ENCODE measurements at places on chromosomes 2 and 18.
A peak's percentile ranks its signal among the peaks of the same experiment; 100 is the strongest.

DNA sequence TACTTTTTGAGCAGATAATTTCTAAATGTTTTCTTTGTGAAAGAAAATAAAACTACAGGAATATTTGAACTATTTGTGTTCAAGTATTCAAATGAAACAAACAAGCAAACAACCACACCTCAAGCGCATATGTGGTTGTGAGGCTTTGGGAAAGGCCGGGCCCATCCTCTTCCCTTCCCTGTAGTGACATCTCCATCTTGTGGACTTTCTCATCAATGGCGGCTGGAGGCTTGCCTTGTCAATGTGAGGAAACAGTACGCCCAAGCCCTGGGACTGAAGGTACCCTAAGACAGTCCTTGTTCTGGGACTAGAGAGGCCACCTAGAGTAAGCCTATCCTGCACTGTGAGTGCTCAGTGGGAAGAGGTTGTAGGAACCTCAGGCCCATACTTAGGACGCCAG is 166.8 kb downstream of the TPGS2 start:
- no peak for DNase-seq

GRCh38 chr2:28424799-28425463 is 32.3 kb downstream of the FOSL2 start:
- peak; percentile 40 for DNase-seq

- no peak for DNase-seq
Measured at GRCh38 chr2:74048843-74049519, 64.3 kb downstream of the TET3 start.

- DNase-seq: no peak
Measured at GRCh38 chr2:69549421-69549820, 94.1 kb downstream of the AAK1 start.

GRCh38 chr2:85907671-85908157 is 18.9 kb upstream of the ST3GAL5 start:
- no peak for DNase-seq

DNA sequence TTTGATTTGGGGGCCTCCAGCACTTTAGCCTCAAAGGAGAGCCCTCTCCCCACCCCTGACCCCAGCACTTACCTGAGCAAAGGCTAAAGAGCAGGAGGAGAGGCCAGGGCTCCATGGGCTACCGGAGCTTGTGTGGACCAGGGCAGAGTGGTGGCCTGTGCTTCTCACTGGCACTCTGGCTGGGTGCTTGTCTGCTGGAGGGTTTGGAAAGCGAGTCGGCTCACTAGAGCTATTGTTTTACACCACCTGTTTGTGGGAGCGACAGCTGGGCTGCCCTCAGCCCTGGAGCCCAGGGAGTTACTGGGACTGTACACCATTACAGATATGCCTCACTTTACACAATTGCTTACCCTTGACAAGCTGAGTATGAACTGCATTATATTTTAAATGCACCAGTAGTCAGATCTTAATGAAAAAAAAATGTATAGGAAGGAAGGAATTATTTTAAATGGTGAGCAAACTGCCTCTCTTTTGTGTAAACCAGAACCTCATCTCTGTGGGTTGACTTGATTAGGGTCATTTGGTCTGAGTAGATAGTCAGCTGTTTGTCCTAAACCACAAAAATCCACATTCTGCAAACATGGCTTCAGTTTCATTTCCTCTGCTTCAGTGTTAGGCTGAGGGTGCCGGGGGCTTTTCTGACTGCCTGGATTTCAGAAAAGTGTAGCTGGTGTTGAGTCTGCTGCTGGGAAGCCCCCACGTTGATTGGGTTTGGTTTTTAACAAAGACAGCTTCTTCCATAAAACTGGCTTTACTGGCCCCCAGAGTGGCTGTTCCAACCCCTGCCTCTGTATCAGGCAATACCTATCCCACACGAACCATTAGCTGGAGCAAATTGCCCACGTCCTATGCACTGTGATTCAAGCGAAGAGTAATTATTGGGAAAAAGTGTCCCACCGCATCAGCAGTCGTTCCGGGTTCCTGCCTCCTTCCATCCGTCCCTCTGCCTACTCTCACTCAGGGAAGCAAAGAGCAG is at the start of gene CHRNA1:
CHRNA1 (minus strand) TSS at position 193 of the 976 bp plus-strand sequence; CDS start at position 115, 78 bp downstream.
- no peak for DNase-seq

- no peak for DNase-seq
Measured at GRCh38 chr18:57649556-57650500, 28.2 kb upstream of the NARS1 start.

DNA sequence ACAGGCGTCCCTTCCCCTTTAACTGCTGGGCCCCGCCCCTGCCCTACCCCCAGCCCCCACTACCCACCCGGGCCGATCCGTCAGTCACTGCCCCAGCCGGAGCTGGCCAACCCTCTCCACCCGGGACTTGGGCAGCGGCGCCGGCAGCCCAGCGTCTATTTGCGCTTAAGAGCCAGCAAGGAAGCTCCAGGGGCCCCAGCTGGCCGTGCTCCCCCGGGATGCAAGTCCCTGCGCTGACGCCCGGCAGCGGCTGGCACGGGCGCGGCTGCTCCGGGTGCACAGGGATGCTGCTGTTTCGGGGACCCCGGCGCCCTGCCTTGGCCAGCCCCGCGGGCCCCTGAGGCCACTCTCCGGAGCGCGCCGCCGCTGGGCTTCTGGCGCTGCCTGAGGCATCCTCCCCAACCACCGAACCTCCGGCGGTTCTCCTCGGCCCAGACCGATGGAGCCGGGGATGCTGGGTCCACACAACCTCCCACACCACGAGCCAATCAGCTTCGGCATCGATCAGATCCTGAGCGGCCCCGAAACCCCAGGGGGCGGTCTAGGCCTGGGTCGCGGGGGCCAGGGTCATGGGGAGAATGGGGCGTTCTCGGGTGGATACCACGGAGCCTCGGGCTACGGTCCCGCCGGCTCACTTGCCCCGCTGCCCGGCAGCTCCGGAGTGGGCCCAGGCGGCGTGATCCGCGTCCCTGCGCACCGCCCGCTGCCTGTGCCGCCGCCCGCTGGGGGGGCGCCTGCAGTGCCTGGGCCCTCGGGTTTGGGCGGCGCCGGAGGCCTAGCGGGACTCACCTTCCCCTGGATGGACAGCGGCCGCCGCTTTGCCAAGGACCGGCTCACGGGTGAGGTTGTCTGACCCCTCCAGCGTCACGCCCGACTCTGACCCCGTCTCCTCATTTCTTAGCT is at the start of gene TLX2:
TLX2 (plus strand) TSS at position 83 of the 903 bp plus-strand sequence; CDS start at position 440, 357 bp downstream.
- DNase-seq: no peak

- no peak for DNase-seq
Measured at GRCh38 chr2:199458806-199459285, 1.1 kb upstream of the SATB2 start.

DNA sequence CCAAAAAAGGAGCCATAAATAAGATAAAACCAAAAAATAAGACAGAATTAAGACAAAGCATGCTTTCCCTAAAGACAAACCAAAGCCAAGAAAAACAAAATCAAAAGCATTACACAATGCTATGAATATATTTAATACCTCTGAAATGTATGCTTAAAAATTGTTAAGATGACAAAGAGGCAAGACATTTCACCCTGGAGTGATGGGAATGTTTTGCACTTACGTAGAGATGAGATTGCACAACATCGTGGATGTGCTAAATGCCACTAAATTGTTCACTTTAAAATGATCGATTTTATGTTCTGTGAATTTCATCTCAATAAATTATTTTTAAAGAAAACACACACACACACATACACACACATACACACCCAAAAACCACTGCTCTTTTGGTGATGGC is 386.6 kb upstream of the KLHL29 start:
- no peak for DNase-seq

- DNase-seq: no peak
Measured at GRCh38 chr2:120771781-120772208, 36.1 kb downstream of the GLI2 start.

DNA sequence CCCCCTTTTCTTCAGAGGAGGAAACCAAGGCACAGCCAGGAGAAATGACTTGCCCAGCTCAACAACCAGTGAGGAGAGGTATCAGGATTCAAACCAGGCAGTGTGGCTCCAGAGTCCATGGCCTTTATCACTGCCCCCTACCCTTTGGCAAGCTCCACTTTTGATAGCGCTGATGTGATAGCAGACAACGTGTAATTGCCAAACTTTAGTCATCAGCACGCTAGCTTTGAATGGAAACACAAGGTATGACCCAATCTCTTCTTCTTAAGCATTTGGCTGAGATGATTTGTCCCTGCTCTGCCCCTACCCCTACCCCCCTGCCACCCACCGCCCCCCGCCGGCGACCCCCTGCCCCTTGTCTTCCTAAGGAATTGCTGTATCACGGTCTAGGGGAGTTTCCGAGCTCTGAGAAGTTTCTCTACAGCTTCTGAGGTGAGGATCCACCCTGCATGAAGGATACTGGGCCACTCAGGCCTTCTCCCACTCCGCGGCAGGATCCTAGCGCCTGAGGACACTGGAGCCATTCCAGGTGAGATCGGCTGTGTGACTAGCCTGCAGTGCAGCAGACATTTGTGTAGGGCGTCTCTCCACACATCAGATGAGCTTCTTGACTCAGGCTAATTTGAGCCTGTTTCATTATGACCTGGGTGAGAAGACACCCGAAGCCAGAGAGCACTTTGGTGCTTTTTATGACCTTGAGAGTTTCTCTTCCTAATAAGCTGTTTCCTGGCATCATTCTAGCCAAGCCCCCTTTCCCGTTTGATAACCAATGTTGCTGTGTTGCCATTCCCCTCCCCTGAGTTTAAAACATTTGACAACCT is 75.1 kb upstream of the MAP4K4 start:
- peak; percentile 17 for DNase-seq

GRCh38 chr2:38106405-38107094 is 30.6 kb upstream of the CYP1B1 start:
- DNase-seq: no peak

DNA sequence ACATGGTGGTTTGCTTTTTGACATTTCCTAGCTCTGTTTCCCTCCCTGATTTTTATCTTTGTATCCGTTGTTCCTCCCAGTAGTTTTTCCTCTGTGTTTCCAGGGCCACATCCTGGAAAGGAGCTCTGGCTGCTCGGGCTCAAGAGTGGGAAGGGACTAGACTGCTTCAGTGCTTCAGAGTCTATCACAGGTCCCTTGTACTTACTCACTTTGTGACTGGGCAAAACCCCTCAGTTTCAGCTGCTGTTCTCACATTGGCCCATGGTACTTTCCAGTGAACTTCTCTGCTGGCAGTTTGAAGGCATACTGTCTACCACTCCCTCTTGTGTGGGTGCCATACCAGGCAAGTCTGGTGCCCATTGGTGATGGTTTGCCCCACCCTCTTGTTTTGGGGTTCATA is 7.5 kb upstream of the STAMBP start:
- DNase-seq: no peak

- DNase-seq: peak; percentile 55
Measured at GRCh38 chr2:102367331-102367971, 11.9 kb downstream of the IL18R1 start.

- DNase-seq: no peak
Measured at GRCh38 chr2:142599504-142599903, 278.0 kb upstream of the KYNU start.

DNA sequence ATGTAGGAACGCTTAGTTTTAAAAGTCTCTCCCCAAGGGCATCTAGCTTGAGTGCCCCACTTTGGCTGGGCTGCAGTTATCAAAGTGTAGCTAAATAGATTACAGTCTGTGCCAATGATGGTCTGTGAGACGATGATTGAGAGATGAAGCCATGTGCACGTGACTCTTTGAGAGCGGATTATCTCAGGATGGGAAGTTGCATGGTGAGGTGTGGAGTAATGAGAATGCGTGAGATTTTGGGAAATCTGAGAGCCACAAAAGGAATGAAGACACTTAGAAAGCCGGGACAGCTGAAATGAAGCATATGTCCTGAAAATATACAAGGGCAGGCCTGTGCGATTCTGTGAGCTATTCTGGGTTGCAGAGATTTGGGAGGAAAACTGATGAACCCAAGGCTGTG is 370.0 kb downstream of the TGIF1 start:
- DNase-seq: no peak

GRCh38 chr2:60413069-60413813 is 140.2 kb downstream of the BCL11A start:
- no peak for DNase-seq

DNA sequence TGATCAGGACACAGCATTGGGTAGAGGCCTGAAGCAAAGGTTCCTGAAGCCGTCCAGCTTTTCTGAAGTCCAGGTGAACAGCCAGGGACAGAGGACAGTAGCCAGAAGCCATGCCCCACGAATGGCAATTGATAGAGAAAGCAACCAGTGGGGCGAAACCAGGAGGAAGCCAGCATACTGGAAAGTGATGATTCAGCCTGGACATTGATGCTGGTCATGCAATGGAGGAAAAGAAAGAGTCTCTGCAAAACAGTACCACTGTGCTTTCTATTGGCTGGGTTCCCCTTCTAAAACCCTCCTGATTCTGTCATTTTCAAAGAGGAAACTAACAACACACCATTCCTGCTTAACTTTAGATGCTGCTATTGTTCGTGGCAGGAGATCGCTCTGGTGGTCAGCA is 221.4 kb upstream of the EPAS1 start:
- no peak for DNase-seq

- no peak for DNase-seq
Measured at GRCh38 chr18:3526421-3527354, 76.7 kb downstream of the TGIF1 start.

GRCh38 chr2:96895746-96896651 is 26.1 kb upstream of the SEMA4C start:
- no peak for DNase-seq

GRCh38 chr2:172299741-172300140 is 127.6 kb upstream of the ITGA6 start:
- DNase-seq: no peak

- no peak for DNase-seq
Measured at GRCh38 chr2:219434468-219434717, 250 bp upstream of the SPEG start.

DNA sequence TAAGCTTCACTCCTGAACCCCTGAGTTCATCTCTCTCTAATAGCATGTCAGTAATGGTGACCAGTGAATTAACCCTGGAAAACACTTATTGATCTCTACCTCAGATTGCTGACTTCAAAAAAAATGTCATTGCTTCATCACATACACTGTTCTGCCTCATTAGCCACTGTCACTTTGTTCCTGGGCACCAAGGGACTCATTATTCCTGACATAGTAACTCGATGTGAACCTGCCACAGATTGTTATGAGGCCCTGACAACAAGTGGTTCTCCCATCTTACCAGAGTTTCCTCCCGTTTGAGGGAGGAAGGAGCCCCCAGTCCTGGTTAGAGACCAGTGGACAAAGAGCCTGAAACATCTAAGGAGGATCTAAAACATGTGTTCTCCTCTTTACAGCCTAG is 403.3 kb upstream of the SMIM21 start:
- DNase-seq: no peak

DNA sequence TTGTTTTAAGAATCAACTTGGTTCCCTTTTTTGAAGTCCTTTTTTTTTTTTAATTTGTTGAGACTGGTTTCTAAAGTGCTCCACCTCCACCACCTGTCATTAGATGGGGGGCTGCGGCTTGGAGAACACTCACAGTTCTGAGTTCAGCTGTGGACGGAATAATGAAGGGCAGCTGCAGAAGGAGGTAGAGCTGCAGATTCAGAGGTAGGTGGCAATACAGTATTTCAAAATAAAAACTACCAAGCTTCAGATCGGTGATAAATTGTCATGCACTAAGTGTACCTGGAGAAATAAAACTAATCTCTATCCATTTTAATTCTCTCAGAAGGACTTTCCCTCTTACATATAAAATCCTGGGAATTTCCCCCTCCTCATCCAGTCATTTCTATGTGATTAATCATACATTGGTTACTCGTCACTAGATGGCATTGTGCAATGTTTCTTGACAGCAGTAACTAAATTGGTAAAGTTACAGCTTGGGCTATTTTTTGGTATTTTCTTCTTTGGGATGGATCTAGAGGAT is 81.1 kb upstream of the SLC39A10 start:
- DNase-seq: peak; percentile 46

GRCh38 chr2:9573013-9573720 is 17.5 kb upstream of the ADAM17 start:
- no peak for DNase-seq
